Stimulated activated CD4-positive, alpha-beta T cell treated with anti-CD3 and anti-CD28 coated beads, Interleukin-12 subunit alpha, Interleukin-12 subunit beta, amount 100 ng/mL, for 4 hours (primary cell): ENCODE measurements at places on chromosomes 4 and X.

- DNase-seq = no peak
These were observed 408.9 kb downstream of the GLUD2 start for GRCh38 chrX:121456315-121456714.

GRCh38 chr4:57104706-57105560 lies 5.3 kb downstream of the IGFBP7 start:
- DNase-seq = no peak

DNA sequence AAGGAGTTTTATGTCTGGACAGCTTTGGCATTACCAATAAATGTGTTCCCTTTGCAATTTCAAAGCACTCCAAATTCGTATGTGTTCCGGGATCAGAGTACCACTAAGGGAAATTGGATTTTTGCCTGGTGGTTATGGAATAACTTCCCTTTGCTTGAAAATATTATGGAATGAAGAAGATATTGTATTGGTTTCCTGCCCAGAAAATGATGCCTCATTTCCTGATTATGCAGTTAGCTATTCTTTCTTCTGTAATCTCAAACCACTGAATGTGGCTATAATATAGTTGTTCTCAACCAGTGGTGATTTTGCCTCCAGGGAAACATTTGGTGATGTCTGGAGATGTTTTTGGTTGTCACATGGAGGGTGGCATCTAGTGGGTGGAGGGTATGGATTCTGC lies 142.9 kb downstream of the PCDH7 start:
- no peak for DNase-seq

GRCh38 chr4:78439328-78439727 lies 112.2 kb upstream of the ANXA3 start:
- no peak for DNase-seq

DNA sequence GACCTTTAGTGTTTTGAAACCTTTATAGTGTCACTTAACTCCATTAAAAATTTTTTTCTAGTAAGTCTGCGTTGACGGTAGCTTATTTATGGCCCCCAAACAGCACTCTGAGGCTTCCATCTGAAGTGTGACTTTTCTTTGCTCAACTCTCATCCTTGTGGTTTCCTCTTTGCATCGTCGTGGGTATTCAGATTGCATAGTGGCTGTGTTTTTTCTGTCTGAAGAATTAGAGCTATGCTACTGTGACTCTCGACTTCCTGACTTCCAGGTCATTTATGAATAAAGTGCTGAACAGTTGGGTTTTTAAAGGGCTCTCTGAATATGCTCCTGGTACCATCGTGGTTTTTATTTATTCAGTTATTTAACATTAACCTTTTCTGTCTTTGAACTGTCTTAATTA lies 44.9 kb downstream of the JADE1 start:
- DNase-seq = no peak

GRCh38 chrX:18542131-18542530 lies 116.7 kb downstream of the CDKL5 start:
- DNase-seq = no peak

GRCh38 chr4:137417676-137418075 lies 114.6 kb downstream of the PCDH18 start:
- DNase-seq = no peak

DNA sequence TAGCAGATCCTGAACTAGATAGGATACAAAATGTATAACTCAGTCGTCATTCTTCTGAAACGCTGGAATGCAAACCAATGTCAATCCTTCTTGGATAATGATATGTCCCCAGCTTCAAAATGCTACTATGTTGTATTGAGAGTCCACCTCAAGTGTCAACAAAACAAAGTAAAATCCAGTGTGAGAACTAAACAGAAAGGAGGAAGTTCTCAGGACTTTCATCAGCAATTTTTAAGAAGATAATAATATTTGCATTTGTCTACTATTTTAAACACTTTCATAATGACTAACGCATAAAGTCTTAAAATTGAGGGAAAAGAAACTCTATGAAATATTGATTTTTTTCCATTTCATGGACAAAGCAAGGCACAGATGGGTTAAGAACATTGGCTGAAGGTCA lies 36.3 kb downstream of the SOD3 start:
- DNase-seq = no peak

DNA sequence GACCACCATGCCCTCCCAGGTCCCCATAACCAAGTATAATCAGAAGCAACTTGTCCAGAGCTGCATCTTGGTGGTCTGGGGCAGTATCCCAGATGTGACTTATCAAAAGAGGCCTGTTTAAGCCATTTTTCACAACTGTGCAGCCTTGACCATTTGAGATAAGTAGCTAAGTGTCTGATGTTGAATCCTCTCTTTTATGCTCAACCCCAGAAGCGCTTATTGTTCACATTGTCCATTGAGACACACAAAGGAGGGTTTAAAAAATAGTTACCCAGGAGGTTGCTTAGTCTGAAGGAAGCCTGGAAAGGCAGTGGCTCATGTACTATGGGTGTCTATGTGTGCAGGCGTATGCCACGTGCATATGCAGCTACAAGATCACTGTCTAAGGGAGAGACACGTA lies 27.0 kb downstream of the ENPP6 start:
- no peak for DNase-seq

- DNase-seq = no peak
These were observed 3.4 kb downstream of the MSX1 start for GRCh38 chr4:4862665-4863482.

- no peak for DNase-seq
These were observed 18.0 kb upstream of the UBA1 start for GRCh38 chrX:47175588-47175980.

- no peak for DNase-seq
These were observed 56.7 kb downstream of the MID1IP1 start for GRCh38 chrX:38857736-38858523.

- DNase-seq = no peak
These were observed 39.8 kb downstream of the ARHGAP24 start for GRCh38 chr4:85514783-85515182.

GRCh38 chr4:113012786-113013185 lies 36.7 kb upstream of the ANK2 start:
- DNase-seq = no peak

- DNase-seq = no peak
These were observed 26.8 kb downstream of the SLC39A8 start for GRCh38 chr4:102318526-102318925.

- no peak for DNase-seq
These were observed 710.7 kb upstream of the SLIT2 start for GRCh38 chr4:19540859-19541540.

DNA sequence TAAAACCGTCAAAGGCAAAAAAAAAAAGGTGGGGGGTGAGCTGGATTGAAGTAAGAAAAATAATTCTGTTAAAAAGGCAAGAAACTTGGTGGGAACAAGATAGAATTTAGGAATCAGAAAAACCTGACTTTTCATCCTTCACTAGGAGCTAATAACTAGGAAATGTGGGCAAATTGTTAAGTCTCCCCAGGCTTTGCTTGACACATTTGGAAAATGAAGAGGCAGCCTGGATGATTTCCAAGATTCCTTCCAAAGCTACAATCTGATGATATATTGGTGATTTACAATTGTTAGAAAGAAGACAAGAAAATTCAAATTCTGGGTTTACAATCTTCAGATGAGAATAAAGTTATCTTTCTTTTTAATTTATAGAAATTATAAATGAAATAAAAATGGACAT lies 1062.5 kb downstream of the ADGRL3 start:
- no peak for DNase-seq

DNA sequence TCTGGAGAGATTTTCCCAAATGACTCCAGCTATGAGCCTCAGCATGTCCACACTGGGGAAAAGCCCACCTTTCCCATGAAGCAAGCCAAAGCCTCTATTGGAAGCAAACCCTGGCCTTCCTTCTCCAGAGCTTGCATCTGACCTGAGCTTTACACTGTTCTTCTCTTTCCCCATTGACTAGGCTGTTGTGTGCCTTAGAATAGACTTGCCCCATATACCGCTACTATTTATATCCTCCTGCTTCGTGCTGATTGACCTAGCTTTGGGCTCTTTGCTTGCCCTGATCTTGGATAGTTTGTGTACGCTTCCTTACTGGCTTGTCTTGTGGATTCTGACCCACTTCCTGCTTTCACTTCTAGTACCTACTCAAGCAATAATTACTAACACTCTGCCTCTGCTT lies 30.9 kb downstream of the FAM9B start:
- DNase-seq = no peak

DNA sequence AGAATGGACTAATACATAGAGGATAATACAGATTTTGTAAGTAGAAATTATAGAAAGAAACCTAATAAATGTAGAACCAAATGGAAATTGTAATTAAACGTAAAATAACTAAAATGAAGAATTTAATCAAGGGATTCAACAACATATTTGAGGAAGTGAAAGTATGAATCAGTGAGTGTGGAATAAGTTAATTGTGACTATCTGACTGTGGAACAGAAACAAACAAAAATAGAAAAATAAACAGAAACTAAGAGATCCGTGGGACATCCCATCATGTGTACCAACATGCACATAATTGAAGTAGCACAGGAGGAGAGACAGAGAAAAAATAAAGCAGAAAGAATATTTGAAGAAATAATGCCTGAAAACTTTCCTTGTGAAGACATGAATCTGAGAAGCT lies 208.6 kb upstream of the TACR3 start:
- no peak for DNase-seq
